Large intestine (tissue), 12 donors: ENCODE measurements at places on chromosomes 12 and 14.
A peak's percentile ranks its signal among the peaks of the same experiment; 100 is the strongest.

DNA sequence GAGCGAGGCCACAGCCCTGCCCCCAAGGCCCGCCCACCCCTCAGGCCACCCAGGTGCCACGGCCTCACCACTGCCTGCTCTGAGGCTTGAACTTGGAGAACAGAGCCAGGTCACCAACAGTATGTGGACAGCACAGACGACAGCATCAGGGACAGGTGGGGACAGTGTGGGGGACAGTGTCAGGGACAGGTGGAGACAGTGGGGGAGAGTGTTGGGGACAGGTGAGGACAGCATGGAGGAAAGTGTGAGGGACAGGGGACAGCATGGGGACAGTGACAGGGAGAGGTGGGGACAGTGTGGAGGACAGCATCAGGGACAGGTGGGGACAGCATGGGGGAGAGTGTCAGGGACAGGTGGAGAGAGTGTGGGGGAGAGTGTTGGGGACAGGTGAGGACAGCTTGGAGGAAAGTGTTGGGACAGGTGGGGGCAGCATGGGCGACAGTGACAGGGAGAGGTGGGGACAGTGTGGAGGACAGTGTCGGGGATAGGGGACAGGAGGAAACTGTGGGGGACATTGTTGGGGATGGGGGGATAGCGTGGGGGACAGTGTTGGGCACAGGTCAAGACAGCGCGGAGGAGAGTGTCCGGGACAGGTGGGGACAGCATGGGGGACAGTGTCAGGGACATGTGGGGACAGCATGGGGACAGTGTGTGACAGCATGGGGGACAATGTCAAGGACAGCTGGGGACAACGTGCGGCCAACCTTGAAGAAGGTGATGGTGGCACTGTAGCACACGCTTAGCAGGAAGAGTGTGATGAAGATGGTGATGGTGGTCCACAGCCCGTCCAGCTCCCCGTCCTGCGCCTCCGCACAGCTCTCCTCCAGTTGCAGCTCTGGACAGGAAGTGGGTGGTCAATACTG, 114.9 kb downstream of the TMEM121 start:
- DNase-seq: no peak

DNA sequence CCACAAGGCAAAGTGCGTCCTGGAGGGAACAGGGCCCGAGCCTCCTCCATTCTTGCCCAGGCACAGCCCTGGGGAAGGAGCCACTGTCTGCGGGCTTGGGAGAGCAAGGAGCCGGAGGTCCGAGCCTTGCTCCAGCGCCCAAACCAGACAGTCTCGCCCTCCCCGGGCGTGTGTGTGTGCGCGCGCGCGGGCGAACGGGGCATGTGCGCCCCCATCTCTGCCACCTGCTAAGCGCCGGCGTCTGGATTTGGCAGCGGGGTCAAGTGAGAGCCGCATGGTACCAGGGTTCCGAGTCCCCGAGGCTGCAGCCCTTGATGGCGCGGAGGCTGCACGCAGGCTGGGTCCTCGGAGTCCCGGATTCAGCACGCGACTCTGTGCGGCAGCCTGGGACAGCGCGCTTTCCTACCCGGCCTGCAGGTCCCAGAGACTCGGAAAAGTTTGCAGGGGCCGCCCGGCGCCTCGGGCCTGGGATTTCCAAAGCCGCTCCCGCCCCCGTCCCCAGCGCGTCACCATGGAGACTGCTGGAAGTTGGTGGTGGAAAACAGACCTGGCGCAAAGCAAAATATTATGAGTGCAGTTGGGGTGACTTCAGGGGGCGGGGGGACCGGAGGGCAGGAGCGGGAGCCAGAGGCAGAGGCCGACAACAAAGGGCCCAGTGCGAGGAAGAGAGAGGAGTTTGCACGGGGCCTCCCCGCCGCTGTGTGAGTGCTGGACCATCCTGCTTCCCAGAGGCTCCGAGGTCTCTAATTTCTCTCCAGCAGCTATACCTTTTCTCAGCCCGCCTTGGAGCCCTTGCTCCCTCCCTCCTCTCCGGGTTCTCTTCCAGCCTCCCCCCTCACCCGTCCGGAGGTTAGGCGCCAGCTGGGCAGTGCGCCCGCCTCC, 4.2 kb downstream of the RFX4 start:
- DNase-seq: no peak

- DNase-seq: no peak
Measured at GRCh38 chr12:110270125-110270962, 10.7 kb upstream of the ATP2A2 start.

DNA sequence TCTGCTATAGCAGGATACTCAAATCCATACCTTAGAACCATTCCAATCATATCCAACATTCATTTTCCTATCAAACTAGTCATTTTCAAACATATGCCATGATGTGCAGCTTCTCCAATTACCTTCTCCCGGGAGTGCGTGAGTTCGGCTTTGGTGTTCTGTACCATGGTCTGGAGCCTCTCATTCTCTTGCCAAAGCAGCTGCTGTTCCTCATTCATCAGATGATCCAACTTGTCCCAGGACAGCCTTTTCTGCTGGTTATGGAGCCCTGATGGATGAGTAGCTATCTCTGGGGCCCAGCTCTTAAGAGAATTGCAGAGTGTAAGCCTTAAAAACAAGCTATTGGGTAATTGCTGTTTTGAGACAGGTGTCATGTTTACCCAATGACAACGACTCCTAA, 71.1 kb upstream of the SAV1 start:
- no peak for DNase-seq

DNA sequence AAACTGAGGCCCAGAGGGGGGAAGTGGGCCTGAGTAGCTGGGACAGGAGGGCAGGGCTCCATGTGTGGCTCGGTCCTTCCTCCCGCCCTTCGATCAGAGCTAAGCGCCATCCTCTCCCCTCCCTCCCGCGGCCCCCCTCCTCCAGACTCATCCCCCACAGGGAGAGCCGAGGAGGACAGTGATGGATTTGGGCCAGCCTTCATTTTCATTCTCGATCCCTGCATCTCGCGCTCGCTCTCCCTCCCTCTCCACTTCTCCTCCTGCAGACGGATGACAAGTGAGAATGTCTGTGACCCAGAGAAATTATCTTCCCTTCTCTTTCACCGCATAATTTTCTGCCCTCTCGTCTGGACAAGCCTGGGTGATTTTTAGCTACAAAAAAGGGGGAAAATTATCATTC, 183.3 kb downstream of the RBM19 start:
- no peak for DNase-seq

- DNase-seq: no peak
Measured at GRCh38 chr12:1564067-1564466, 30.3 kb downstream of the FBXL14 start.

- DNase-seq: peak; percentile 47
Measured at GRCh38 chr14:23153851-23154796, 29.3 kb downstream of the SLC7A8 start.

- no peak for DNase-seq
Measured at GRCh38 chr14:35940291-35940690, 114.2 kb downstream of the BRMS1L start.

DNA sequence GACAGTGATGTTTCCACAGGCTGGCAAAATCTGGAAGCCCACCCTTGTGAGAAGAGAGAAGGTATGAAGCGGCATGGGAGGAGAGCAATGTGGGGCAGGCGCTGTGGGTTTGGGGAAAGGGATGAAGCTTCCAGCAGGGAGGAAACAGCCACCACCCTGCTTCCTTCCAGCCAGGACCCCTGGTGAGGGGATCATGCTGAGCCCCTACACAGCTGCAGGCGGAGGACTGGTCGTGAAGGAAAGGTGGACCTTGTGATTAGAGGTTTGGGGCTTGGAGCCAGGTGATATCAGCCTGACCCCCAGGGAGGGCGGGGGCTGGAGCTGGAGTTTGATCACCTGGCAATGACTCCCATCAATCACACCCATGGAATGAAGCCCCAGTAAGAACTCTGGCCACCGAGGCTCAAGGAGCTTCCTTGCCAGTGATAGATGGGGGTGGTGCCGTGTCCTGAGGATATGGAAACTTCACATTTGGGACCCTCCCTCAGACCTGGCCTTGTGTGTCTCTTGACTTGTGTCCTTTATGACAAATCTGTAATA, 48.6 kb downstream of the RIMBP2 start:
- DNase-seq: no peak

DNA sequence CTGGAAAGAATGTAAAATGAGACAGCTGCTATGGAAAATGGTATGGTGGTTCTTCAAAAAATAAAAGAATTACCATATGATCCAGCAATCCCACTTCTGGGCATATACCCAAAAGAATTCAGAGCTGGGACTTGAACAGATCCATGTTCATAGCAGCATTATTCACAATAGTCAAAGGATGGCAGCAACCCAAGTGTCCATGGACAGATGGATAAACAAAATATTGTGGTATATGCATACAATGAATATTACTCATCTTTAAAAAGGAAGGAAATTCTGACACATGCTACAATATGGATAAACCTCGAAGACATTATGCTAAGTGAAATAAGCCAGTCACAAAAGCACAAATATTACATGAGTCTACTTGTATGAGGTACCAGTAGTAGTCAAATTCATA, 9.1 kb downstream of the RAB2B start:
- no peak for DNase-seq

GRCh38 chr14:34643361-34643760, 13.4 kb upstream of the SNX6 start:
- no peak for DNase-seq

- no peak for DNase-seq
Measured at GRCh38 chr12:46124132-46124847, 133.9 kb upstream of the SCAF11 start.

DNA sequence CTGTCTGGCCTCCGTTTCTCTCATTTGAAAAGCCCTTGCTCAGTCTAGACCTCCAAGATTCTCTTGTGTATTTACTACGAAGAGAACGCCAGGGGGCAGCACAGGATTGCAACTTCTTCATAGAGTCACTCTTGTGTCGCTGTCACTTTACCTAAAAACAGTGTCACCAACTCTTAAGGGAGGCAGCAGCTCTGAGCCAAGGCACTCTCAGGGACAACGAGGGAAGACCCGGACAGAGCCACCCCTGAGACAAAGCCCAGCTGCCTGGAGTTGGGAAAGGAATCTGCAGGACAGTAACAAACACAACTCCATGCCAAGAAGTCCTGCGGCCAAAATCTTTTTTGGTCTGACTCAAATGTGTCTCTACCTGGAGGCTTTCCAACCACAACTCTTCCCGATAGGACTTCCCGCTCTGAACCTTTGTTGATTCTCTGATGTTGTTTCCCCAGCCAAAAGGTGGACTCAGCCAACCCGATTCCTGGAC, 9.6 kb upstream of the RPAP3 start:
- peak; percentile 62 for DNase-seq

DNA sequence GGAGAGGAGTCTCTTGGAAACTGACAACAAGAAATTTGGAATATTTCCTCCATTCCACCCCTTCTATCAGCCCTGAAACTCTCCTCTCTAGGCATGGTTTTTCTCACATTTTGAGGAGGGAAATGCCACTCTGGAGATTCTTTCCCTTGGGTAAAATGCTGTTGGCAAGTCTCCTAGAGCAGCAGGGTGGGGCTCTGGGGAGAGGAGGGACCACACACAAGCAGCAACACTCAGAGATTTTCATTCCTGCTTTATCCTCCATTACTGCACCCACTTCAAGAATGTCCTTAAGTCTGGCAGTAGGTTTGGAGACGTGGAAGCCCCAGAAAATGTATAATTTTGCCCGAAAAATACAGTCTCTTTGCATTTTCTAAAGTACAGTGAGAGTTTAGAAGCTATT, 130.8 kb upstream of the FLRT2 start:
- DNase-seq: no peak

GRCh38 chr12:130961921-130962451, 8.3 kb downstream of the ADGRD1 start:
- no peak for DNase-seq

DNA sequence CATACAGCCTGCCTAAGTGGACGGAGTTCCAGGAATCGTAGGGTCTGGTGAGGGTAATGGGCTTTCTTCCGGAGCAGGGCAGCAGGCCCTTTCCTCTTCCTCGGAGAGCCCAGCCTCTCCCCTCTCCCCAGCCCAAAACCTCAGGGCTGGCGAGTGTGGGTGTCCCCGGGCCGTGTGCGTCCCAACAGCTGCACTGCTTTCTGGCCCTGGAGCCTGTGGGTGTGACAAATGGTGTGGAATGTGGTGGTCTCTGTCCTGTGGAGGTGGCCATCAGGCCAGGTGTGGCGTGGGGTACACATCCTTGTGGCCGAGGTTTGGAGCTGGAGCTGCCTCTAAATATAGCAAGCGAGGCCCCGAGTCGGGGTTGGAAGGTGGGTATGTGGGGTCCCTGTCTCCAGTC, 8.5 kb downstream of the ORAI1 start:
- no peak for DNase-seq

- no peak for DNase-seq
Measured at GRCh38 chr12:10740182-10740581, 17.1 kb upstream of the YBX3 start.

GRCh38 chr14:62952226-62952625, 93.0 kb downstream of the KCNH5 start:
- DNase-seq: no peak

DNA sequence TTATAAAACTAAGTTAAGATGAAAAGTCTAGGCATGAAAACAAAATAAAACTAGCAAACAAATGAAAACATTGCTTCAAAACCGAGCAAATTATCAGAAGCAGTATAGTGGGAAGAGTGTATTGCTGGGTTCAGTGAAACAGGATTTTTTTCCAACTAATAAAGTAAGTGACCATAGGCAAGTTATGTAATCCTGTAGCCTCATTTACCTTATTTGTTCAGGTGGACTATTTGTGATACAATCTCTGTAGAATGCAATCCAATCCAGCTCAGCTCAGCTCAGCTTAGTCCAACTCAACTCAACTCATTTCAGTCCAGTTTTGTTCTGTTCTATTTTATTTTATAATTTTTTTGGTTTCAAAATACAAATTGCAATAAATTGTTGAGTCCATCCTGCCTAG, 276.7 kb upstream of the LRIG3 start:
- DNase-seq: no peak

DNA sequence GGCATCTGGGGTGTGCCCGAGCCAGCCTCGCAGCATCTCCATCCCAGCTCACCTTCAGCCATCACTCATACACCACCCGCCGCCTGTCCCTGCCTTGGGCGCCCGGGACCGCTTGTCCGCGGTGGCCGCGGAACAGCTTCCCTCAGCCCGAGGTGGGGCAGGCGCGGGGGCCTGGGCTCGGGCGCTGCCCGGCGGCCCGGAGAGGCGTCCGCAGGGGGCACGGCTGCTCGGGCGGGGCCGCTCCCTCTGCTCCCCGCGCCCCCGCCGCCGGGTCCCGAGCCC, 430 bp downstream of the SLC41A2 start:
- DNase-seq: no peak

GRCh38 chr12:102441077-102441596, 39.2 kb downstream of the IGF1 start:
- no peak for DNase-seq

GRCh38 chr14:77663293-77663692, 44.5 kb downstream of the ALKBH1 start:
- DNase-seq: no peak

DNA sequence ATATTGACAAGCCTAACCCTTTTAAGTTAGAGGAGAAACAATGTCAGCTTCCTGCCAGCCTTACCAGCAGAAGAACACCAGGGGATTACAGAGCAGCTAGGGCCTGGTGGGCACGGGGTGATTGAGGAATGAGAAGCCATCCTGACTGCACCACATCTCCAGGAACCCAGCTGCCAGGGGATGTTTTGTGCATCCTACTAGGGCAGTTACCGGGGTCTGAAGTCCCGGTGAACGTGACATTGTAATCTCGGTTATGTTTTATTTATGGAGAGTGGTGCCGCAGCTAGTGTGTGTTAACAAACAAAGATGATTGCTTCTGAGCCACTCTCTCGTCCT, 115.9 kb downstream of the BCL11B start:
- no peak for DNase-seq
